ENCODE measurements at places on chromosomes 2 and 18.

DNA sequence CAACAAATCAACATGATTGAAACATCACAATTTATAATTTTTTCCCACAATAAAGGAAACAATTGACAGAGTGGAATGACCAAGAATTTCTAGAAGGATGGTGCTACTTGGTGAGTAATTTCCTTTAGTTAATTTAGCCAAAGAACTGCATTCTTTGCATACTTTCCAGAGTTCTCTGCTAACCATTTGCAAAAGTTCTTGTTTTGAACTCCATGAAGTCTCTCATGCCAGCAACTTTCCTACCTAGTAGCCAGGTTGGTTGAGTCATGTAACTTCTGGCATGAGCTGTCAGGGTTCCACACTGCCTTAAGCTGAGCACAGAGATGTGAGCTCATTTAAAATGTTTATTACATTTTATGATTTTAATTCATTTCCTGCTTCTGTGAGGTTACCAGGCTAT lies 539.6 kb downstream of the PID1 start:
- no peak for DNase-seq

- no peak for DNase-seq
Observed at GRCh38 chr18:47898055-47898454, 32.4 kb downstream of the SMAD2 start.

- DNase-seq = no peak
Observed at GRCh38 chr2:107585851-107586250, 240.8 kb upstream of the RGPD4 start.

GRCh38 chr2:190478572-190479195 lies 55.8 kb downstream of the NEMP2 start:
- DNase-seq = no peak

GRCh38 chr18:11996190-11996754 lies 15.0 kb downstream of the IMPA2 start:
- DNase-seq = no peak

DNA sequence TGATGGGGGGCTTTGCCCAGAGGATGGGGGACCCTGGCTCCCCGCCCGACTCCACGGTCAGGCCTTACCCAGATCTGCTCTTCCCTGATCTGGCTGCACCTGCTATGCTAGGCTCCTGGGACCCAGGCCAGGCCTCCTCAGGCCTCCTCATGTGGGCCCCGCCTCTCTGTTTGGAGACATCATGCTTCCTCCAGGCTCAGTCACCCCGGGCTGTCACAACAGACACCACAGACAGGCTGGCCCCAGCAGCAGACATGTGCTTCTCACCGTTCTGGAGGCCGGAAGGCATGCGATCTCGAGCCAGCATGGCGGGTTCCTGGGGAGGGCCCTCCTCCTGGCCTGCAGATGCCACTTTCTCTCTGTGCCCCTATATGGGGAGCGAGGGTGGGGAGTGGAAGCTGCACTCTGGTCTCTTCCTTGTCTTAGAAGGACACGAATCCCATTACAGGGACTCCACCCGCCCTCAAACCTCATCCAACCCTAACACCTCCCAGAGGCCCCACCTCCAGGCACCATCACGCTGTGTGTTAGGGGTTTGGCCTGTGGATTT lies 10.8 kb upstream of the NEU4 start:
- no peak for DNase-seq

GRCh38 chr2:187499941-187500532 lies 52.0 kb upstream of the CALCRL start:
- peak; percentile 25 for DNase-seq

All from stimulated activated CD4-positive, alpha-beta T cell treated with anti-CD3 and anti-CD28 coated beads, TNF-alpha, amount 100 ng/mL, for 24 hours (primary cell).